ENCODE measurements at places on chromosomes 11 and 22. TPM values are rescaled to one million over a fixed set of nuclear protein-coding genes. Genes with fewer than 3 reads are reported as not detected.

Gene MIF
- total RNA-seq, result 518 TPM

Gene FXYD2
- total RNA-seq, result 18.4 TPM

Gene MMP8
- total RNA-seq, result not detected

Gene OR8H1
- total RNA-seq, result not detected

Gene MLC1
- not detected for total RNA-seq

Gene HEPHL1
- not detected for total RNA-seq

Gene RFPL2
- 0.16 TPM for total RNA-seq

Gene FAM181B
- 0.04 TPM for total RNA-seq

Gene OR8G1
- not detected for total RNA-seq

Gene HPX
- 0.27 TPM for total RNA-seq

Gene LIPT2
- total RNA-seq, result 2.7 TPM

Gene RAB36
- 8.4 TPM for total RNA-seq
